ENCODE measurements at places on chromosomes 16 and 17.

- DNase-seq, result no peak
Measured at GRCh38 chr17:77441130-77441920, 300.6 kb downstream of the SEC14L1 start.

DNA sequence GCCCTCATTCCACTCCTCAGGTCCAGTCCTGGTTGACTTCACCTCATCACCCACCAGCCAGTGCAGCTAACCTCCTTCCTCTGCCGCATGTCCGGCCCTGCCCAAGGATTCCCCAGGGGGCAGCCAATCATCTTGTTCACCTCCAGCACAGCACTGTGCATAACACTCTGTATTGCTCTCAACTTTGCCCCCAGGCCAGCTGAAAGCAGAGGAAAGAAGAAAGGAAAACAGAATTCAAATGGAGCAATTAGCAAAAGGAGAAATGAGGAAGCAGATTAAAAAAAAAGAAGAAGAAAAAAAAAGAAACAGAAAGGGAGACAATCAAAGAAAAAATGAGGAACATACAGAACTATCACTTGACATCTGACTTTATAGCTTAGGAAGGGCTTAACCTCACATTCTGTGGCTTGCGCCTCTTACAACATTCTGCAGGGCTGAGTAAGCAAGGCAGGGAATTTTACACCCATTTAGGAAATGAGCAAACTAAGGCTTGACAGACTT, 26.1 kb downstream of the GAS7 start:
- DNase-seq, result no peak

DNA sequence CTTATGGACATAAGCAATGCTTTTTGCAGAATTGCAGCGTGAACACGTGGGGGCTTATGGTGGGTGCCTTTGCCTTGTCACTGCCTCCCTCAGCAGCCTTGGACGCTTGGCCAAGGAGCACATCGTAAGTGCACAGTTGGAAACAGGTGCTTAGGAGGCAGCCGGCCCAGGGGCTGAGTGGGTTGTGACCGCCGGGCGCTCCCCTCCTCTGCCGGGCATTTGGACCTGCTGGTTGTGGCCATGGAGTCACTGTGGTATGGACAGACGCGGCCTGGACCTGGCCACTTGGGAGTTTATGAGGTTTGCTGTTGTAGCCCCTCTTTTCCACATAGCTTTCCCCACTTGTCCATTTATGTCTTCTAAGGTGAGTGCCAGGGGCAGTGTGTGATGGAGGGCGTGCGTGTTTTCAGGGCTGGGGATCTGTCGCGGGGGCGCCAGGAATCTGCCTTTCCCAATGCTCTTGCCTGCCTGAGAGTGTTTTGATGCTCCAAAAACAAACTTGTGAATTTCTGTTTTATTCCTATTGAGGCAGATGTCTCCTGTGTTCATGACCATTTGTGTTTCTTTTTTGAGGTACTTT, 49.2 kb downstream of the PDPK1 start:
- DNase-seq, result no peak

- no peak for DNase-seq
Measured at GRCh38 chr17:79079421-79080200, 5.0 kb downstream of the ENGASE start.

GRCh38 chr16:66977341-66978113, 10.9 kb upstream of the CES4A start:
- peak; percentile 59 for DNase-seq

- DNase-seq, result no peak
Measured at GRCh38 chr16:51393381-51394005, 242.4 kb upstream of the SALL1 start.

DNA sequence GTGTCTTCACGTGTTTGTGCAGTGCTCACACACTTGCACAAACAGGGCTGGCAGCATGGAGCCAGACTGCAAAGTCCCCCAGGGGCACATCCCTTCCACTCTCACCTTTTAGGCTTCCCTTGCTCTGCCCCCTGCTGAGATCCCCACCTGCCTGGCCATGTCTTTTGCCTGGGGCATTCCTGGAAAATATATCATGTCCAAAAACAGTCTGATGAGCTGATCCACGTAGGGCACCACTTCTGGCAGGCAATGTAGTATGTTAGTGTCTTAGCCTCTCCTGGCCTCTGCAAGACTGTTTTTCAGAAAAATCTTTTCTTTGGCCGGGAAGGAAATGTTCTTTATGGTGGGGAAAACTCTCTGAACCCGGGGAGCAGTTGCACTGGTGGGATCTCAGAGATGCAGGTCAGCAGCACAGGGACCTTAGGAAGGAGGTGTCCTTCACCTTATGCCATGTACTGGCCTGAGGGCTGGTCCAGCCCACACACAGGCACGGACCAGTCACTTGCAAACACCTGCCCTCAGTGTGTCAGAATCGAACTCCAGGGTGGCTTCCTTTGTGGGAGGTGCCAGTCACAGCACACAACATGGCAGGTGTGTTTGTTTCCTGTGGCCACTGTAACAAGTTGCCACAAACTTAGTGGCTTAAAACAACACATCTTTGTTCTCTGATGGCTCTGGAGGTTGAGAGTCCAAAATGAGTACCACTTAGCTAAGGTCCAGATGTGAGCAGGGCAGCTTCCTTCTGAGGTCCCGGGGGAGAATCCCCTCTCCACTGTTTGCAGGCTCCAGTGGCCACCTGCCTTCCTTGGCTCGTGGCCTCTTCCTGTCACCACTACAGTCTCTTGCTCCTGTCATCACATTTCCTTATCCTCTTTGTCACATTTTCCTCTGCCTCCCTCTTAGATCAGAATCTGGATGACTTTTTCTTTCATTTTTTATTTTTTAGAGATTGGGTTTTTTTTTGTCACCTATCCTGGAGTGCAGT, 46.6 kb downstream of the MPRIP start:
- no peak for DNase-seq

DNA sequence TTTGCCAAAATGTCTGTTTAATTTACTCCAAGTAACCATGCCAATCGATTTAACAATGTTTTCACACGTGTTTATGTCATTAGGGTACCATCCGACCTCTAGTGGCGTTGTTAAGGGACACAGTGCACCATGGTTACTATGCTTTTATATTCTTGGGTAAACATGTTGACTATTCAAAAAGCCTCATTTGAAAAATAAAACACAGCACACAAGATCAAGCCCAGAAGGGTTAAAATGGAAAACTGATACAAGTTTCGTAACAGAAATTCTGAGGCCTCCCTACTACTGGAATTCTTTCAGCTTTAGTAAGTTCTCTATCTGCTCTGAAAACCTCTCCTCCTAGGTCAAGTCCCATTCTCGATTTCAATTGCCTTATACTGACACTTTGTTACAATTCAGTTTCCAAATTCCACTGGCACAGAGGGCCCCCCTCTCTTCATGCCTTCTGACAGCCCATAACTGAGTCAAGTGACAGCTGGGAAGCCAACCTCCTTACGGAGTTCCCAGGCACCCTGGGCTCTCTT, 2.1 kb downstream of the CFAP20 start:
- DNase-seq, result peak; percentile 46

DNA sequence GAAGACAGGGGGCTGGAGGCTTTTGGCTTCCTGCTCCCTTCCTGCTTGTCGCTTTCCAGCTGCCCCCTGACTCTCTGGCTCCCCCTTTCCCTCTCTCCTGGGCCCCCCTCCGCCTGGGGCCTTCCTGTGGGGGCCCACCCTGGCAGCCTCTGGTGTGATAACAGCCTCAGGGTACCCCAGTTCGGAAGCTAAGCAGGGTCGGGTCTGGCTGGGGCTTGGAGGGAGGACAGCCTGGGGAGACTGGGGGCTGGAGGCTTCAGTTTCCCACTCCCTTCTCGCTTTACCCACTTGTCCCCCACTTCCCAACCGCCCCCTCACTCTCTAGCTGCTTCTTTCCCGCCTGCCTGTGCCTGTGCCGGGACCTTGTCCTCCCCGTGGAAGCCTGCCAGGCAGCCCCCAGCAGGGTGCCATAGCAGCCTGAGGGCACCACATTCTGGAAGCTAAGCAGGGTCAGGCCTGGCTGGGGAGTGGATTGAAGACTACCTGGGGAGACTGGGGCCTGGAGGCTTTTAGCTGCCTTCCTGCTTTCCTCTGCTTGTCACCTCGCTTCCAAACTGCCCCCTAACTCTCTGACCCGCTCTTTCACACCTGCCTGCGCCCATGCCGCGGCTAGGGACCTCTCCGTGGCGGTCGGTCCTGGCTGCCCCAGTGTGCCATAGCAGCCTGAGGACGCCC, 2275.5 kb downstream of the TP53TG3F start:
- DNase-seq, result no peak

GRCh38 chr17:72967977-72968585, 124.4 kb downstream of the SLC39A11 start:
- no peak for DNase-seq

GRCh38 chr17:29112771-29113295, 67.4 kb downstream of the MYO18A start:
- DNase-seq, result no peak

DNA sequence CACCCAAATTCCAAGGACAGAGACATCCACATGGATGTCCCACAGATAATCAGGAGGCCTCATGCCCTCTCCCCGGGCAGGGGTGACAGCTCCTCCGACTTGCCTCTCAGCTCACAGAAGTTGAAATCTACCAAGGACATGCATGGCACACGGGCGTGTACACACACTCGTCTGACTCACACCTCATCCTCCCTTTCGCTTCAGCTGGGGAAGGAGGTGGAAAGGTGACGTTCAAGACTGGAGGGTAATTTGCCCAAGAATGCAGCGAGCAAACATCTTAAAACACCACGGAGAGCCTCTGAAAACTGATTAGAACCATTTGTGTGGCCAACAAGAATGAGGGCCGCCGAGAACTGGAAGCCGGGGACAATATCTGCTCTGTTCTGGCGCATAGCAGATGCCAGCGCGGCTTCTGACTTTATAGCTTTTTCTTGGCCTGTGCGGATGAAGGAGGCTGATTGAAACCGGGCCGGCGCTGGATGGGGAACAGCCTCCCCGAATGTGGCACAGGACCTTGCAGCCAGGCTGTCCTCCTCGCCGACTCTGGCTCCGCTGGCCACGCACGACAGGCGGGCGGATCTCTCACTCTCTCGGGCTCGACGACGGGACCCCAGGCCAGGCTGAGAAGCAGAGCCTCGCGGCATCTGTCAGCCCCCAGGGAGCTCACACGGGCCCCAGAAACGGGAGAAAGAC, 100.9 kb downstream of the C16orf95 start:
- DNase-seq, result no peak

DNA sequence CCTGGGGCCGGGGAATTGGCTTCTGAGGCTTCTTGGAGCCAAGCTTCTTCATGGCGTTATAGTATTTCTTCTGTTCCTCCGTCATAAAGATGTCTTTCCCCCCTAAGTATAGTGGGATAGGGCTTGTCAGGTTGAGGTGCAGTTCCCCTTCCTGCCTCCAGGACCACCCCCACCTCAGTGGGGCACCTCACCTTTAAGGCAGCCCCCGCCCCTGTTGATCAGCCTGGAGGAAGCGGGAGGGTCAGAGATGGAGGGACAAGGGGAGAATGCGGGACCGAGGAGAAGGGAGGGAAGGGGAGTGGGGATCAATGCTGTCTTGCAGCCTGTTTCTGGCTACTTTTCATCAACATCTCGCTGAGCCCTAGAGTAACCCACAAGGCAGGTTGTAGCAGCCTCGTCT, 11.6 kb upstream of the CD79B start:
- DNase-seq, result no peak

- no peak for DNase-seq
Measured at GRCh38 chr16:73011926-73012325, 36.0 kb downstream of the ZFHX3 start.

GRCh38 chr16:50490828-50491227, 57.4 kb upstream of the NKD1 start:
- no peak for DNase-seq

- no peak for DNase-seq
Measured at GRCh38 chr17:3566551-3566950, 8.9 kb upstream of the TRPV3 start.

- peak; percentile 52 for DNase-seq
Measured at GRCh38 chr16:81523387-81524115, 78.9 kb downstream of the CMIP start.

DNA sequence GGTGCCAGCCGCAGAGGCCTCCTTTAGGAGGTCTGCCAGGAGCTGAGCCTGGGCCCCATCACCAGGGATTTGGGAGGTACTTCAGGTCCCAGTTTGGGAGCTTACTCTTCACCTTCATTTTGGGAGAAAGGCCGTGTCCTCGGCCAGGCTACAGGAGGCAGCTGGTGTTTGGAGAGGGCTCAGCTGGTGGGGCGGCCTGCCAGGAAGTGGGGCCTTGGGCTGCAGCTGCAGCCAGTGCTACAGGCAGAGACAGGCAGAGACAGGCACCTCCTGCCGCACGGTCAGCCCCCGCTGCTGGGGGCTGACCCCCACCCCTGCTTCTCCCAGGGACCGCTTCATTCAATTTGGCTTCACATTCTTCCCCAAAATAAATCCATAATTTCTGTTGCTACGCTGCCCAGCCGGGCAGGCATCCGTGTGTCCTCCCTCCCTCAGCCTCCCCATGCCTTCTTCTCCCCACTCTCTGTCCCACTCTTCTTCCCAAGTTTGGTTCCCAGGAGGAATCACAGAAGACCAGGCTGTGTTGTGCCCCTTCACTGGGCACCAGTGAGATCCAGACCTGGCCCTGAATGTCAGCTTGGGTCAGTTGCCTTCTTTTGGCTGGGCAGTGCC, 6.1 kb downstream of the TMEM235 start:
- DNase-seq, result no peak

- DNase-seq, result no peak
Measured at GRCh38 chr17:35227546-35227945, 15.3 kb upstream of the SLFN5 start.

DNA sequence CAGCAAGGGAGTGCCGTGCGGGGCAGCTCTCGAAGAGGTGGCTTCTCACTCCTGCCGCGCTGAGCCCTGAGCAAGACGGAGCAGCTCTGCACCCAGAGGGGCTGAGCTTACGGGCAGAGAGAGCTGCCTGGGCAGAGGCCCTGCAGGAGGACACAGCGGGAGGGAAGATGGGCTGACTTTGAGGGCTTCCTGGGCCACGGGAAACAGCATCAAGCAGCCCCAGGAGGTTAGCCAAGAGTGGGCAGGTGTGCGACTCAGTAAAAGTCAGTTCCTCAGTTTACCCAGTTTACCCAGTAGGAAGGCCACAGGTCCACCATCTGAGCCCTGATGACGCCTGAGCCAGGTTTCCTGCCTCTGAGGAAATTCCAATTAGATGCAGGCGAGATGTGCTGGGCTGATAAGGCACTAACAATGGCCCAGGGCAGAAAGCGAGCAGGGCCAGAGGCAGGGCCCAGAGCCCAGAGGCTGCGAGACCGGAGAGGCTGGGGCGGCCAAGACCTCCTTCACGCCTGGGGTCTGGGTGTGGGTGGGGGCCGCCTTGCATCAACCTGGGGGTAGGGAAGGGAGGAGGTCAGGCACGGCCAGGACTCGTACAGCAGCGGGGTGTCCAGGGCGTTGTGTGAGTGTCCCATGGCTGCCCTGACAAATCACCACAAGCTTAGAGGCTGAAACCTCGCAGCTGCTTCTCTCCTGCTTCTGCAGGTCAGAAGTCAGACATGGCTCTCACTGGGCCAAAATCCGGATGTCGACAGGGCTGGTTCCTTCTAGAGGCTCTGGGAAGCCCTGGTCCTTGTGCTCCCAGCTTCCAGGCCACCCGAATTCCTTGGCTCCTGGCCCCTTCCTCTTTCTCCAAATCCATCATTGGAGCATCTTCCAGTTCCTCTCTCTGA, 32.0 kb upstream of the CIBAR2 start:
- no peak for DNase-seq

DNA sequence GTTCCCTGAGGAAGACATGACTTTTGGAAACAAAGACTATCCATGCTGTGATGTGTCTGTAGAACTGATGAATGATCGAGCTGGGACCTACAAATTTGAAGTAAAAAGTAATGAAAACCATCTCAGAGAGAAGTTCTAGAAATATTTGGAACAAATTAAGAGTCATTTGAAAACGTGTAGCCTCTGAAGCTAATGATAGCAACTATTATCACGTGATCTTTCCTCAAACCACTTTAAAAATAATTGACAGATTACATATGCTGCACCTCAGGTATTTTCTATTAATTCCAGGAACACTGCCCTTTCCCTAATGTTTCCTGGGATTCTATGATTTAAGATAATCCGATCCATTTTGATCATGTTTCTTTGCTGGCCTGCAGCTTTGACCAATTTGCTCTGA, 990.3 kb downstream of the CDH8 start:
- DNase-seq, result no peak

All from GM04504 (cell line).